Stimulated activated CD8-positive, alpha-beta memory T cell treated with anti-CD3 and anti-CD28 coated beads, Interleukin-2, amount 100 ng/mL, for 1 hour (primary cell): ENCODE measurements at places on chromosomes 12 and 14.

DNA sequence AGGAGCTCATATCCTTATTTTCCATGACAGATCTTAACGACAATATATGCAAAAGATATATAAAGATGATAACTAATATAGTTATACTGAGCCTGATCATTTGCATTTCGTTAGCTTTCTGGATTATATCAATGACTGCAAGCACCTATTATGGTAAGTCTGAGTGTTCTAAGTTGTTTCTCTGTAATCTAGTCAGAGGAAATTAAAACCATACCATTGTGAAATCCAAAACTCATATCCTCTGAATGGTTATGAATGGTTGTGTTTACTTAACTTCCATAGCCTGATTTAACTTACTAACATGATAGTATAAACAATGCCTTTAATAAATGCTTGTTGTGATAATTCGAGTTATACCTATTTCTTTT lies 760 bp downstream of the TMEM19 start:
- no peak for DNase-seq

DNA sequence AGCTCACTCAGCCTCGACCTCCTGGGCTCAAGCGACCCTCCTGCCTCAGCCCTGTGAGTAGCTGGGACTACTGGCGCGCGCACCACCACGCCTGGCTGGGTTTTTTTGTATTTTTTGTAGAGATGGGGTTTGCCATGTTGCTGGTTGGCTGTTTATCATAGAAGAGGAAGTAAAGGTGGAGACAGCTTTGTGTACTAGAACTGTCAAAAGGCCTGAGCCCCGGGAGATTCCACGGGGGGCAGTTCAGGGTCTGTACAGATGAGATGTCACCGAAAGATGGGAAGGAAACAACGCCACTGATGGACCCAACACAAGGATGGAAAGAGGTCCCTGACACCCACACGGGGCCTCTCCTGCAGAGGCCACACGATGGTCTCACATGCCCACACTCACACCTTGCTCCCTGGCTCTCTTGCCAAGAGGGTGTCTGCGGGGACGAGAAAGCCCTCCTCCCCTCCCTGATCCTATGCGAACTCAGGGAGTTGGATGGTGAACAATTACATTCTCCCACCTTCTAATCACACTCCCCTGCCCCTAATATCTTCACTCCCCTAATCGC lies 66.6 kb downstream of the KDM2B start:
- no peak for DNase-seq

DNA sequence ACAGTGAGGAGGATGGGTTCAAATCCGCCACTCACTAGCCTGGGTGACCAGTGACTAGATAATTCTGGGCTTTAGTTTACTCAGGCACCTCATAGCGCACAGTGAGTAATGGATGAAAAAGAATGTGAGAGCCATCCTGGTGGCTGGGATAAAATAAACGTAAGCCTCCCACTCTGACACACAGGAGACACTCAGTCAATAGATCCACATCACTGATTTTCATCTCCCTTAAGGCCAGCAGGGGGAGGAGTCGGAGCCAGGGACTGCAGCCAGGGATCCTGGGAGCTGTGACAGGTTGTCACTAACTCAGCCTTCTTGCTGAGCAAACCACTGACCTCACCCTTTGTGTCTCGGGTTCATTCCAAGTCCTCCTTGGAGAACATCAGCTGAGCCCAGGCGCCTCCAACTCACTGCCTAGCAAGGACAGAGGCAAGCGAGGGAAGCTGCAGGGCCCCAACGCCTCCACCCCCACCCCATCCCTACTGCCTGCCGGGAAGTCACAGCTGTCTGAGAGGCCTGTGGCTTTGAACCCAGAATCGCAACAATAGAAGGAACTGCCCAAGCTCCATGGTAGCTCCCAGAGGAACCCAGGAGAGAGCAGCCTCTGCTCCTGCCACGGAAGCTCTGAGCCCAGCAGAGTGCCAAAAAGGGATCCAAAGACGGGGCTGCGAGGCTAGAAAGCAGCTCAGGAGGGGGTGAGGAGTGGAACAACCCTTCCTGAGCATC lies 30.7 kb downstream of the PXN start:
- DNase-seq, result no peak

DNA sequence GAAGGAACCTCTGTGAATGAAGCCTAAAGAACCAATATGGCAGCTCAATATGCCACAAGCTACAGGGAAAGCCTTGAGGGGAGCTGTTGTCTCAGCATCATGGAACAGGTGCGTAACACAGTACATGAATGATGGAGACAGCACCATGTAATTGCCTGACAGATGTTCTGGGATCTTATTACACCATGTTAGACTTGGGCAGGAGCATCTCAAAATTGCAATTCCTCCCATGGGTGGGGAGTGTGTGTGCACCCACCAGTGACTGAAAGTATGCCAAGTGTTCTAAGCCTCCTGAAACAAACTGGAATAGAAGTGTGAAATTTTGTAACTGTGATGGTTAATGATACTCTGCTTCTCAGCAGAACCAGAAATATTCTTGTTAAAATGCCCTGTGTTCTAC lies 151.0 kb upstream of the SRRM4 start:
- no peak for DNase-seq

DNA sequence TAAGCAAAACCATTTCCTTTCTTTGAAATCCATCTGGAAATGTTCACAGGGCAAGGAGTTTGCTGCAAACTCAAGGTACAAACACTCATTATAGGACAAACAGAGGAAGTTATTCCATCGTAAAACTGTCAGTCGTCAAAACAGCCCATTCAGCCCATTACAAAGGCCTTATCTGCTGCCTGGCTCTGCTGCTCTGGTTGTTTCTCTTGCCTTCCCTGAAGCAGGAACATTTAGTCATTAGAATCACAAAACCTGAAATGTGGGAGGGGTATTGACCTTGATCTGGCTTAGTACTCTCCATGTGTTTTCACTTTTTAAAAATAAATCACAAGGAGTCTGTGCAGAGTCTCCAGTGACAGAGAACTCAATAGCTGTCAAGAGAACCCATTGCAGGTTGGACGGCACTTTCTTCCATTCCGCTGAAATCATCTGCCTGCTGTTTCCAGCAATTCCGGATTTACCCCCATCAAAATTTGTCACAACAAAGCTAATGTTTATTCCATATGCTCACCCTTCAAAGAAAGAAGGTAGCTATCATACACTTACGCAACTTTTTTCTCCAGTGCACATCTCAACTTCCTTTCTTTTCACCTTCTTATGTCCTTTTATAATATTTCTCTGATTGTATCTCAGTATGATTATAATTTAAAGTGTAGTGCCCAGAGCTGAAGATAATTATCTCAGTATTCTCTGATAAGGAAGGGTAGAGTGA lies 24.6 kb upstream of the ITPR2 start:
- DNase-seq, result no peak

DNA sequence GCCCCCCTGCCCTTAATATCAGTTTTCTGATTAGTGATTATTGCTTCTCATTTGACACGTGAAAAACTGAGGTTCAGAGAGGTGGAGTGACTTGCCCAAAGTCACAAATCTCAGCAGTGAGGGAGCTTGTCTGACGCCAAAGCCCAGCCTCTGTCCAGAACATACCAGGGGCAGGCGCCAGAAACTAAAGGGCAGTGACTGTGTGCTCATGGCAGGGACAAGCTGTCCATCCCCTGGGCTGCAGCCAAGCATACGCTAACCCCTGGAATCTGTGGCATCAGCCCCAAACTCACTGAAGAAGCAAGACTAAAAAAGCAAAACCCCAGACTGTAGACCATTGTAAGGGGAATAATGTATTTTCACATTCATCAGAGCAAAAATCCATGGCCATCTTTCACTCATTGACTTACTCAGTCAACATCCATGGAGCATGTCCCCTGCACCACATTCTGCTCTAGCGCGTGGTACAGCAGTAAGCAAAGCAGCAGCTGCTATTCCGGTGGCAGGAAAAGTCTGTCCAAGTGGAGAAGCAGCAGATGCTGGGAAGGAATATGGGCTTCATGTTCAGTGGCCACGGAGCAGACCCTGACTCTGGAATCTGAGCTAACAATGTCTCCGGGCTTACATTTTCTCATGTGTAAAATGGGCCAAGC lies 1.5 kb upstream of the SERPINA4 start:
- no peak for DNase-seq

DNA sequence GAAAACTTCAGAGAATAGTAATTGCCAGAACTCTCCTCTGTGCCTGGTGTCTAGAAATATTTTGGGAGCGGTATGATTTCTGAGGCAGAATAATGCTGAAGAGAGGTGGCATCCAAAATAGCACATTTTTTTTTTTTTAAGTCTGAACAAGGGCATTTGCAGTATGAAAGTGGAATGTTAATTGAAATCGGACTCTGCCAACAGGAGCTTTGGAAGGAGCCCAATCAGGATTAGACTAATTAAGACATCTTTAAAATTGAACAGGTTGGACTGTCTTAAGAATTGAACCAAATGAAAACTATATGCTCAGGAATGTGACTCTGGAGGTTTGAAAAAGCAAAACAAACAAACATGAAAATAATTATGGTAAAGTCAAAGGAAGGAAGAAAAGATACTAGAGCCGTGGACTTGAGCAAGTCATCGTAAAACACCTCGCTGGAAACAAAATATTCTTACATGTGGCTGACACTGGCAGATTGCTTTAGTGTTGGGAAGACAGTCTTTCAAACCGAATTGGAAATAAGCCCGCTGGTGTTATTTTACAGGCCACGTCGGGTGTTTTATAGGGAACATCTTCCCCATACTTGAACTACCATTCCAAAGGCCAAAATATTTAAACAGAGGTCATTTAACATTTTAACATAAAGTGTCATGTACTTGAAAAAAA lies 436.3 kb downstream of the VRK1 start:
- no peak for DNase-seq

GRCh38 chr12:11984417-11984816 lies 86.3 kb upstream of the BCL2L14 start:
- DNase-seq, result no peak

DNA sequence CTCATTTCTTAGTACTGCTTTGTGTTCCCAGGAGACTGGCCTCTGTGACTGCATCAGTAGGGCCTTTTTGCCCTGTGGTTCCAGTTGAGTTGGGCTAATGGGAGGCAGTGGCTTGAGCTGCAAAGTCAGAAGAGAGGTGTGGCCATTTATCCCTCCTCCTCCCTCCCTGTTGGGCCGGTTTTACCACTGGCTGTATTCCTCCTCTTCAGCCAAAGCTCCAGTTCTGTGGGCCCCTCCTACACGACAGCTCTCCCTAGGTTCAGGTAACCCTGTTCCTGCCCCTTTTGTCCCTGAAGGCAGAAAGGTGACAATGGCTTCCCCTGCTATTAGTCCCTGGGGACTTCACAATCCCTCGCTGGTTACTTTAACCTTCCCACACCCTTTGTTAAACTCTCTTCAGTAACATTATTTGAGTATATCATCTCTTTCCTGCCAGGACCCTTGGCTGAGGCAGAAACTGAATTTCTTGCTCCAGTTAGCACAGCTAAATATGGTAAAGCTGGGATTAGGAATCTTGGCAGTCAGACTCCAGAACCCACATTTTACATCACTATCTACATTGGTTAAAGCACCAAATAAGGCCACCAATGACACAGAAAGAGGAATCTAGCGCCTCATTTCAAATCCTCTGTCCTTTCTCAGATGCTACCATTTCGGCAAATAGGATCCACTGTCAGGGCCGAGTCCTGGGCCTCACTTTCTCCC lies 121.9 kb upstream of the SLC35F4 start:
- no peak for DNase-seq

DNA sequence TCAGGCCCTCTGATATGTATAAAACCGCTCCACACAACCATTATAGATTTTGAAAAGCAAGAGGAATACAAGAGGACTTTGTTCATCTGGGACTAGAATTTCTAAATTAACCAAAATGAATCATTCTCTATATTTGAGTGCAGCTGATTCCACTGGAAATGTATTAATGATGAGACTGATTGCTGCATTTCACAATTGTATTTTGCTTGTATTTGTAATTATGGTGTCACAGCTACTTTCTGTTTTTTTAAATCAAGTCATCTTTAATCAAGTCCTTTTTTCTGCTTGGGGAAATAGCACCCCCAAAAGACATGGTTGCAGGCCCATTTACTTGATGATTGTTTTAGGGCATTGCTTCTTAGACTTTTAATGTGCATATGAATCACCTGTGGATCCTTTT lies 162.4 kb downstream of the KICS2 start:
- no peak for DNase-seq

- DNase-seq, result no peak
Observed at GRCh38 chr14:68111097-68111852, 291.7 kb downstream of the RAD51B start.

- no peak for DNase-seq
Observed at GRCh38 chr12:31759632-31760459, 31.0 kb upstream of the AMN1 start.

DNA sequence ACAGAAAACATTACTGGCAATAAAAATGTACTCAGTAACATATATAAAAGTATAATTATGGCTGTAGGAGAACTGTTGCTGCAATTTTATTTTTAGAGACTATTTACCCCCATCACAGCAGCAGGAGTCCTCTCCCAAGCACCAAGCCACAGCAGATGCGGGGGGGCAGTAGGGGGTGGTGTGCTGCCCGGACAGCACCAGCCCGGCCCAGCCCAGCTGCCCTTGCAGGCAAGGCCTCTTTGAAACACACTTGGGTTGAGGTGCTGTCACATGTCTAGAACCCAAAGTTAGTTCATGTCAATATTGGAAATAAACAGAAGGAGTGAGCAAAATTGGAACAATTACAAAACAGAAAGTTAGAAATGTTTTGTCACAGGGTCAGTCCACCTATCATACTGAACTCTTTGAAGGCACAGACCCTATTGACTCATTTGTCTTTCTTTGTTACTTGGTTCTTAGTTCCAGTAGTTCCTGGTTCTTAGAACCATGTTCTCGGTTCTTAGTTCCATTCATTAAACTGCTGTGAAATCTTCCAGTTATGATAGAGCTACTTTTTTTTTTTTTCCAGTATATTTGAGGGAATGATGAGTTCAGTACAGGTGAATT lies 22.7 kb downstream of the CCNK start:
- DNase-seq, result no peak

DNA sequence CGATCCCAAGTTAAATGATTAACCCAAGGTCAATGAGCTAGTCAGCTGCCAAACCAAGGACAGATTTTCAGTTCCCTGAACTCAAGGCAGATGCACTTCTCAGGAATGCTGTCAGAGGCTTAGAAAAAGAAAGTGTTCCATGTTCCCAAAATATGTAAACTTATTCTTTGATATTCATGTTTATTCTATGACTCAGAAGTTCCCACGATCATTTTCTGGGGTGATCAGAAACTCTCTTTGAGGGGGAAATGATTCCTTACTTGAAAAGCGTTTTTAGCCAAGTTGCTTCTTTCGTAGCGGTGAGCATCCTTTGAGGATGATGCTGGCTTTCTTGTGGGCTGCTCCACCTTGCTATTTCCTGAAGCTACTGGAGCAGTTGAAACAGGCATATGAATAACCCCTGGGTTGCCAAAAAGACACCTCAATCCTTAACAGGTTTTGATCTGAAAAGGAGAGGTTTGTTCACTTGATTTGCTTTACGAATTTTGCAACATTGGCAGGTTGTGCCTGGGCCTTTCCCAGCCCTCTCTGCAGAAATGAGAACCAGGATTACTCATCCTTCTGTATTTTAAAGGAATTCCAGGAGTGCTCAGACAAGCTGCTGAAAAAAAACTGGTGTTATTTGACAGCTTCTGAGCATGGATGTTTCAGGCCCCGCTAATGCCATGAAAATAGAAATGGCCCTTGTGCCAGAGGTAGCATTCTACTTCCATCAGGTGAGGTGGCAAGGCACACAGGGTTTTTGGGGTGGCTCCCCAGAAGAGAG lies 121.4 kb upstream of the HIF1A start:
- no peak for DNase-seq
